ENCODE measurements at places on chromosomes 3 and 15.

- DNase-seq = no peak
Observed at GRCh38 chr3:49725906-49726681, 2.3 kb upstream of the GMPPB start.

DNA sequence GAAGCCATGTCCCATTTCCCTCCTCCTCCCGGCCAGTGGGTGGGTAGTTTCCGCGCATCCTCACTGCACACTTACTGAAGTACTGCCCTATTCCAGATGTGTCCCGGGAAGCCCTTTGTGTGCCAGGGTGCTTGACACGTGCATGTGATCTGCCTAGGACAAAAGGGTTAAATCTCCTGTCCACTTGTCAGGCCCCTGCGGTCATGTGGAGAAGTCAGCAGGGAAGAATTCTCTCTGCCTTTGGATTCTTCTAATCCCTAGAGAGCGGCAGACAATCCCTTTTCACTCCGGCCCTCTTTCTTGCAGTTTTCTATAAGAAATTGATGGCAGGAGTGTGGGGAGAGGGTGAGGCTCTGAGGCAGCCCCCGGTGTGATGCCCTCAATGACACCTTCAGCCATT is 19.8 kb downstream of the ST8SIA2 start:
- DNase-seq = no peak

GRCh38 chr3:186138272-186138981 is 29.5 kb upstream of the ETV5 start:
- DNase-seq = no peak

DNA sequence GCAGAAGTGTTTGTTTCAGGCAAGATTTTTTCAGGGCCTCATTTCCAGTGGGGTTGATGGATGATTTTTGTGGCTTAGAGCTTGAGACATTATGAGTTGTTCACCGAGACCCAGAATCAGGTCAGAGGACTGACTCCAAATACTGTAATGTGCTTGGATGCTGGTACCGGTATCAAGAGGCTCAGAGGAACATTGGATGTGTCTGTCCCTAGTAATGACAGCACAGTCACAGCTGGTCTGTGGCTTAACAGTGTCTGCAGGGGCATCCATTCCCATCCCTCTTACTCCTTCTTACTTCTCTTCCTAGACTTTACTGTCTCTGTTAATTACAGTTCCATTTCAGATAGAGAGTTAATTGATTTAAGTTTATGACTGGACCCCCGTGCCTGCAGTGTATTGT is 107.8 kb downstream of the PTPRG start:
- DNase-seq = no peak

DNA sequence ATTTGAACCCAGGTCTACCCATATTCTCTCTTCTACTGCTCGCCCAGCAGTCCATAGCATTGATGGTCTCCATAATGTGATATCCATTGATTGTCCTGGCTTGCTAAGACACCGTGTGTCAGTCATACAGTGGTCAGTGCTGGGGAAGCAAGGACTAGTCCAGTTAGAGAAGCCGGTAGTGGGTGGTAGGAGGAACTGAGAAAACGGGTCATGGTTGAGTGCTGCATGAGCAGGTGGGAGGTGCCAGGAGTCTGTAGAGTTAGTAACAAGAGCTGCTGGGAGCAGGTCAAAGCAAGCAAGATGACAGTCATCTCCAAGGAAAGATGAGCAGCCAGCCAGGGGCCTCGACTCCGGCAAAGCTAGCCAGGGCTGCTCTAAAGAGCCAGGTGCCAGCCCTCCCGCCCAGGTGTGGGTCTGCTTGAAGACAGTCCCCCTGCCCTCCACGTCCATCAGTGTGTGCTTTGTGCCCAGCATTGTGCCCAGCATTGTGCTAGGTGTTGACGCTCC is 29.5 kb upstream of the USP3 start:
- no peak for DNase-seq

GRCh38 chr15:73052653-73053397 is 562 bp downstream of the NEO1 start:
- DNase-seq = no peak

- DNase-seq = no peak
Observed at GRCh38 chr15:58453931-58454793, 22.4 kb downstream of the LIPC start.

GRCh38 chr15:67103869-67104268 is 38.5 kb downstream of the SMAD3 start:
- no peak for DNase-seq

GRCh38 chr3:25133588-25133987 is 294.5 kb upstream of the RARB start:
- DNase-seq = no peak

- DNase-seq = no peak
Observed at GRCh38 chr15:83475551-83475950, 28.4 kb downstream of the SH3GL3 start.

GRCh38 chr3:37945807-37946530 is 44.6 kb upstream of the VILL start:
- no peak for DNase-seq

- DNase-seq = no peak
Observed at GRCh38 chr15:62545467-62546227, 380.6 kb upstream of the C2CD4B start.

GRCh38 chr3:41575724-41576123 is 376.4 kb downstream of the CTNNB1 start:
- no peak for DNase-seq

DNA sequence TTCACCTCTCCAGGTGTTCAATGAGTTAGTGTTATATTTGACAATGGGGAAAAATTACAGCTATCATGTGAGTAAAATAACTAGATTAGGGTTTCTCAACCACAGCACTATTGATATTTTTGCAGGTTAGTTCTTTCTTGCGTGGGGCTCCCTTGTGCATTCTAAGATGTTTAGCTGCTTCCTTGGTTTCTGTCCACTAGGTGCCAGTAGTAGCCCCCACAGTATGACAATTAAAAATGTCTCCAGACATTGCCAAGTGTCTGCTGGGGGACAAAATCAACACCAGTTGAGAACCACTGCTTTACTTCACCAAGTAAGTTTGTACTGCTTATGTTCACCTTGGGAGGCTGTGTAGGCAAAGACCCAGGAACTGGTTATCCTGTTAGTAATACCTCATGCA is 618.7 kb downstream of the EDEM1 start:
- DNase-seq = no peak

GRCh38 chr3:49199900-49200281 is 28.5 kb downstream of the KLHDC8B start:
- no peak for DNase-seq

Measured in AG09309 (cell line).